Endodermal cell (in vitro differentiated cells): ENCODE measurements at places on chromosomes 11 and 22. TPM values are rescaled to one million over a fixed set of nuclear protein-coding genes. Genes with fewer than 3 reads are reported as not detected.

Gene POU2F3
- total RNA-seq, result 0.45 and 0.46 TPM in 2 replicates

Gene SCGB1C1
- total RNA-seq, result not detected in 2 replicates

Gene YPEL4
- total RNA-seq, result not detected in 3 replicates

DNA sequence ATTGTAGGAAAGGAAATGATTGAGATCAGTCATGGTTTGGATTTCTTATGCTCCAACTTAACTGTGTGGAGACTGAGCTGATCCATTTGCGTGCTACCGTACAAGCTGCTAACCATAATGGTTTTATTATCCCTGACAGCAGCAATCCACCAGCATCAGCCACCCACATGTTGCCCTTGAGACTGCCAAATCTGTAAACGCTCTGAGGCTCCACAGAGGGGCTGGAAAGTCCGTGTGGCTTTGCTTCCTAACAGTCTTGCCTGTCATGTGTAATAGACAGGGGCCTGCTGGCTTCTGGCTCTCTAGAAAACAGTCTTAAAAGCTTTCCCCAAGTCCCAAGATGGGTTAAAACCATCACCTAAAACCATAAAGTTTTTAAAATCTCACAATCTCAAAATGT lies 30.1 kb downstream of the ATG16L2 start:
- DNase-seq, result no peak

DNA sequence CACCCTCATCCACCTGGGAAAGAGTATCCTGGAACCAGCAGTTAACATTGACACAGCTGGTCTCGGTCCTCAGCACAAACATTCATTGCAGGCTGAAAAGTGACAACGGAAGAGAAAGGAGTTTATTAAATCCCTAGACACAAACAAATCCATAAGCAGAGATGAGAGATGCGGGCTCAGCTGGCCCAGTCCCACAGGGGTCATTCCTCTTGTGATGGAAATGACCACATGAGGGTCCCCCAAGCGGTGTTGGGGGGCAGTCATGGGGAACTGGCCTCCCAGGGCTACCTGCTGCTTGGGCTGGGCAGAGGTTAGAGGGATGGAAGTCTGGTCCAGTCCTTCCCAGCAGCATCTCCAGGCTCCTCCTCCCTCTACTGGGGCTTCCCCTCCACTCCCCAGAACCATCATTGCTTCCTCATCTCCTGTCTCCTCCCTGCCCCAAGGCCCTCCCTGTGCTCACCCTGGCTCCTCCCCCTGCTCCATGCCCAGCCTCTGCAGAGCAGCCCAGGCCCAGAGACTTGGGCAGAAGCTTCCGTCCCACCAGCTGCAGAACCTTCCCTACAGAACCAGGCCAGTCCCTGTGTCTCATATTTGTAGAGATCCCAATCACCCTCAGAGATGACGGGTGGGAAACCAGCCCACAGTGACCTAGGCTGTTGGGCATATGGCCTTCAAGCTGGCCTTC lies 5.4 kb upstream of the IGLL5 start:
- peak; percentile 55 for DNase-seq

DNA sequence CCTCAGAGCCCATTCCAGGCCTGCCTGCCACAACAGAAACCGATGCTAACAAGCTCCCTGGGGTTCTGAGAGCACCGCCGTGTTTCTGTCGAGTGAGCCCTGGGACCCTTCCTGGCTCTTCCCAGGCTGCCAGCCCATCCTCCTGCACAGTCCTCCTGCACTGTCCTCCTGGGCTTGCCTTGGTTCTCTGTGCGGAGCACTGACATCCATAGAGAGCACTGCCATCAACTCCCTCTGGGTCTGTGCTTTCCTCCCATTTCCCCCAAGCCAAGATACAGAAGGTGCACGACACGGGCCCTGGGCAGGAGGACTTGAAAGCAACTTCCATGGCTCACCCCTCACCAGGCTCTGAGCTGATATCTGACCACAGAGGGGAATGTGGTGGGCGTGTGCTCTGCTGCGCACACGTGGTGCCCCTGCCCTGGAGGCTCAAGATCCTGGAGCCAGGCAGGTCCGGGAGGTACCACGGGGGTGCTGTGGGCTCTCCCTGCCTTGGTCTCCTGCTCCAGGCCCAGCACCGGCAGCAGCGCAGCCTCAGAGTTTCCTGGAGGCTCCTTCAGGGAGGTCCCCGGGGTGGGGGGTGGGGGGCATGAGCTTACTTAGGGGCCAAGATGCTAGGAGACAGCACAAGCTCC lies 304.2 kb downstream of the BRD1 start:
- no peak for DNase-seq

DNA sequence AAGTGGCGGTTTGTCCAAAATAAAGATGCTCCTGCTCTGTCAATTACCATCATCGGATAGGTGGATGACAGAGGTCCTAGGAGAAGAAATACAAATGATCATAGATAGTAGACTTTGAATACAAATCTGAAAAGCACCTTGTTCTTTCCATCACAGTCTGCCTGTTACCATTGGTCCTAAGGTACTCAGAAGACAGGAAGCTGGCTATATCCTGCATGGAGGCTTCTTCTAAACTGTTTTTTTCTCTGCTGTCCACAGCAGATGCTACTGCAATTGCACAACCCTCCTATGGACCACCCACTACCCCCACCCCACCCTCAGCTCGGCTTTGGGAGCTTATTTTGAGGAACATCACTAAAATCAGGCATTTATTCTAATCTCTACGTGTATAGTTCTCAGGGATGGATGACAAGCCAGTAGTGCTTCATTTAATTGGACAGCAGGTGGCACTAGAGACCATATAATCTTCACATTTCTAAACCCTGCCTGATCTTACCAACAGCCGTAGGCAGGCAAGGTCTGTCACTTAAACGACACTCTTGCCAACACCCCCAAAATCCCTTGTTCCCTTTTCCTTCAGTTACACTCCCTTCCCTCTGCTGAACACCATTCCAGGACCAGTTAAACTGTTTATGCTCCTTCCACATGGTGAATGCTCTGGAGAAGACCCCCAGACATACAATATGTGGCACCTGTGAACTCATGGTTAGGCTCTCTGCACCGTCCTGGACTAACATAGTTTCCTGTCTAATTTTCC lies 6.6 kb upstream of the PTS start:
- peak; percentile 62 for DNase-seq

DNA sequence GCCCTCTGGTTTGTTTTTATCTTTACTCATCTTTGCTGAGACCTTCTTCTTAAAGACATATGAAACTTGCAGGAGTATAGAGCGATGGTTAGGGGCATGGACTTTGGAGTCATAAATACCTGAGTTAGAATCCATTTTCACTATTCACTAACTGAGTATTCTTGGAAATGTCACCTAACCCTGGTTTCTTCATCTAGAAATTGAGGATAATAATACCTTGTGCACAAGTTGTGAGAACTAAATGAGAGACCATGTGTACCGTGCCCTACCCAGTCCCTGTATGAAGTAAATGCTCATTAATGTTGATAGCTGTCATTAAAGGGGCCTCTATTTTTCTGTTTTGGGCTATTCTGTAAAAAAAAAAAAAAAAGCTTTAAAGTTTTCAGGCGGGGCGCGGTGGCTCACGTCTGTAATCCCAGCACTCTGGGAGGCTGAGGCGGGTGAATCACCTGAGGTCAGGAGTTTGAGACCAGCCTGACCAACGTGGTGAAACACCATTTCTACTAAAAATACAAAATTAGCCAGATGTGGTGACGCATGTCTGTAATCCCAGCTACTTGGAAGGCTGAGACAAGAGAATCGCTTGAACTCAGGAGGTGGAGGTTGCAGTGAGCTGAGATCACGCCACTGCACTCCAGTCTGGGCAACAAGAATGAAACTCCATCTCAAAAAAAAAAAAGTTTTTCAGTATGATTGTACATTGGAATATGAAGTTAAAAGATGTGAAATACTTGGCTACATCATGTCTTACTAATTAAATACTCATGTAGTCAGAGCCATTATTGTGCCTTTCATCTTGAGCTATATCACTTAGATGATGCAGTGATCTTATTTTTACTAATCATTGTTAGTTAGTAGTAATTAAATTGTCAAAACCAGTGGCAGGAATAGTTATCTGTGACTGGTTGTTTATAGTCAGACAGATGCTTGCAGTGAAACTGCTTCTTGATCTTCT lies 95.0 kb downstream of the AMOTL1 start:
- DNase-seq, result no peak

DNA sequence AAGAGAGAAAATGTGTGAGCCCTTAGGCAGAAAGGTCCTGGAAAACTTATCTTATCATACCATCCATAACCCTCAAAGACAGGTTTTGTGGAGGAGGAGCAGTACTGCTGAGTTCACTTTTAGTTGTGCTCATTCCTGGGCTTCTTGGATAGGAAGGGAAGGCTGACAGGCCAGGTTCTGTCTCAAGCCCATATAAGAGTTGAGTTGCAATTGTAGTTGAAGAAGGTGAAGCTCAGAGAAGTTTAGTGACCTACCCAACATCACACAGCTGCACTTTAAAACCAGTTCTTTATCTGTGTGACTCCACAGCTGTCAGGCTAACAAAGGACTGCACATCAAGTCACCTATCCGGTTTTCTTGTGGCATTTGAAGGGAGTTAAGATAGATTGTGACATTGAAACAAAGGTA lies 13.0 kb downstream of the TEAD1 start:
- no peak for DNase-seq

DNA sequence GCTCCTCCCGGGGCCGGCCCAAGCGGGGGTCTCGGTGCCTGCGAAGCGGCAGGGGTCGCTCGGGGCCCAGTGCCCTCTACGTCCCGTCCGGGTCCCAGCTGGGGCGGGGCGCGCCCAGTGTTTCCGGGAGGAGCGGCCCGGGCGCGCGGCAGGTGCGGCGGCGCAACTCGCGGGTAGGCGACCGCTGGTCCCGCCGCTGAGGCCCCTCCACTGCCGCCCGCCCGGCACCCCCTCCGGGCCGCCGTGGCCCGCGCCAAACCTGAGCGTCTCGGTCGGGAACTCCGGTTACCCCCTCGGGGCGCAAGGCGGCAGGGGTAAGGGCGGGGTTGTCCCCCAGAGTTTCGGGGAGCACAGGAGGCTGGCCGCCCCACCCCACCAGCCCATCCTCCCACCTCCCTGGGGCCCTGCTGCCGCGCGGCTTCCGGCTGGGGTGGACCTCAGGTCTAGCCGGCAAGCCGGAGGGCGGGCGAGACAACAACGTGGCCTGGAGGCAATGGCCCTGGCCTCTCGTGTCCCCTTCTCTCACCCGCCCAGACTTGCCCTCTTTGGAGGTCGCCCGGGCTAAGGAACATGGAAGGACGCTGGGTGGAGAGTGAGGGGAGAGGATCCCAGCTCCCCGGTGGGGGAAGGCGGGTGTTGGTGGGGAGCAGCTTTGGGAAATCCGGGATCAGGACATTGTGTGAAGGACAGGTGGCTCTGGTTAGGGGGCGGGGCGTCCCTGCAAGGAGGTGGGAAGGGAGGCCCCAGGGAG lies 398 bp upstream of the CRACR2B start:
- peak; percentile 89 for DNase-seq
